IPS DF 6.9 (cell line): ENCODE measurements at places on chromosomes 16 and 17.
A peak's percentile ranks its signal among the peaks of the same experiment; 100 is the strongest.

DNA sequence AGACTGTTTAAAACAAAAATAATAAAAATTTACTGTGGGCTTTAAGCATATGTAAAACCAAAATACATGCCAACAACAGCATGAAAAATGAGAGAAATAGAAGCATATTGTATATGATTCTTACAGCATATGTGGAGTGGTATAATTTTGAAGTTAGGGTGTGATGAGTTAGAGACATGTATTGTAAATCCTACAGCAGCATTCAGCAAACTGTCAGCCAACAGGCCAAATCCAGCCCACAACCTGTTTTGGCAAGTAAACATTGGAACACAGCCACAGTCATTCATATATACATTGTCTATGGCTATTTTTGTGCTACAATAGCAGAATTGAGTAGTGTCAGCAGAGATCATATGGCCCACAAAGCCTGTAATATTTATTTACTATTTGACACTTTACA, 42.3 kb downstream of the ZNF18 start:
- no peak overlapping the region for H3K27ac ChIP-seq
- no peaks in the 10 kb centered on the region for H3K27me3 ChIP-seq
- no peak overlapping the region for H3K4me3 ChIP-seq
- DNase-seq: no peak

- no peak for DNase-seq
- H3K4me3 ChIP-seq: no peak overlapping the region
- H3K4me1 ChIP-seq: no peaks in the 10 kb centered on the region
- H3K27me3 ChIP-seq: no peaks in the 10 kb centered on the region; the same call in 1 of the 2 replicates
- no peak overlapping the region for H3K27ac ChIP-seq
- H3K36me3 ChIP-seq: no peaks in the 10 kb centered on the region
Observed at GRCh38 chr16:19419698-19420075, 2.0 kb downstream of the TMC5 start.

DNA sequence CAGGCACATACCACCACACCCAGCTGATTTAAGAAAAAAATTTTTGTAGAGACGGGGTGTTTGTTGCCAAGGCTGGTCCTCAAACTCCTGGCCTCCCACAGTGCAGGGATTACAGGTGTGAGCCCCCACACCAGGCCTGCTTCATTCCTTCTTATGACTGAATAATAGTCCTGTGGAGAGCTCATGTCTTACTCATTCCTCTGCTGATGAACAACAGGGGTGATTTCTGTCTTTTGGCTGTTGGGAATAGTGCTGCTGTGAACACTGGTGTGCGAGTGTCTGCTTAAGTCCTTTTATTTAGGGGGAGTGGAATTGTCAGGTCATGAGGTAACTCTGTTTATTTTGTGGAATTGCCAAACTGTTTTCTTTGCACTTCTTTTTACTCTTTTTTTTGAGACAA, 2.7 kb upstream of the CTRB1 start:
- no peaks in the 10 kb centered on the region for H3K4me1 ChIP-seq
- DNase-seq: no peak
- H3K36me3 ChIP-seq: no peaks in the 10 kb centered on the region
- no peak overlapping the region for H3K4me3 ChIP-seq

- peaks cover 3% of the 10 kb centered on the region; the same call in 1 of the 2 replicates for H3K4me1 ChIP-seq
- no peaks in the 10 kb centered on the region for H3K36me3 ChIP-seq
- H3K27ac ChIP-seq: no peak overlapping the region
- no peak overlapping the region for H3K4me3 ChIP-seq
- no peaks in the 10 kb centered on the region for H3K27me3 ChIP-seq
Observed at GRCh38 chr16:14527411-14528044, 102.5 kb downstream of the PARN start.

DNA sequence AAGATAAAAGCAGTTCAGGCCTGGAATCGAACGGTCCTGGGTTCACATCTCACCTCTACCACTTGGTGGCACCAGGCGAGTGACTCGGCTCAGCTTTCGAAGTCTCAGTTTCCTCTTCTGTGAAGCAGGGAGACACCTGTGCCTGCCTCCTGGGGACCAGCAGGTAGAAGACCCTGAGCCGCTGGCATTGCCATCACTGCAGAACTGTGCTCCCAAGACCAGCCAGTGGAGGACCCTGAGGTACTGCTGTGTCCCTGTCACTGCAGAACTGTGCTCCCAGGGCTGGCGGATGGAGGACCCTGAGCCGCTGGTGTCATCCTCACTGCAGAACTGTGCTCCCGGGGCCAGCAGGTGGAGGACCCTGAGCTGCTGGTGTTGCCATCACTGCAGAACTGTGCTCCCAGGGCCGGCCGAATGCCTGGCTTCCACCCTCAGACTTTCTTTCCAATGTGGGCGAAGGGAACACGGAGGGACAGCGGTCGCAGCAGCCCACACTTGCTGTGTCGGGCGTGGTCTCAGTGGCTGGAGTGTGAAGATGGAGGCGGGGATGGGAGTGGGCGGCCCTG, 8.7 kb upstream of the SLC7A5 start:
- no peaks in the 10 kb centered on the region; the same call in 1 of the 2 replicates for H3K4me1 ChIP-seq
- H3K27me3 ChIP-seq: no peaks in the 10 kb centered on the region
- DNase-seq: no peak
- H3K36me3 ChIP-seq: no peaks in the 10 kb centered on the region
- H3K4me3 ChIP-seq: no peak overlapping the region

GRCh38 chr17:74565126-74565525, 2.2 kb downstream of the CD300H start:
- no peaks in the 10 kb centered on the region for H3K36me3 ChIP-seq
- H3K27me3 ChIP-seq: no peaks in the 10 kb centered on the region
- no peaks in the 10 kb centered on the region for H3K4me1 ChIP-seq
- H3K4me3 ChIP-seq: no peak overlapping the region
- H3K27ac ChIP-seq: no peak overlapping the region

DNA sequence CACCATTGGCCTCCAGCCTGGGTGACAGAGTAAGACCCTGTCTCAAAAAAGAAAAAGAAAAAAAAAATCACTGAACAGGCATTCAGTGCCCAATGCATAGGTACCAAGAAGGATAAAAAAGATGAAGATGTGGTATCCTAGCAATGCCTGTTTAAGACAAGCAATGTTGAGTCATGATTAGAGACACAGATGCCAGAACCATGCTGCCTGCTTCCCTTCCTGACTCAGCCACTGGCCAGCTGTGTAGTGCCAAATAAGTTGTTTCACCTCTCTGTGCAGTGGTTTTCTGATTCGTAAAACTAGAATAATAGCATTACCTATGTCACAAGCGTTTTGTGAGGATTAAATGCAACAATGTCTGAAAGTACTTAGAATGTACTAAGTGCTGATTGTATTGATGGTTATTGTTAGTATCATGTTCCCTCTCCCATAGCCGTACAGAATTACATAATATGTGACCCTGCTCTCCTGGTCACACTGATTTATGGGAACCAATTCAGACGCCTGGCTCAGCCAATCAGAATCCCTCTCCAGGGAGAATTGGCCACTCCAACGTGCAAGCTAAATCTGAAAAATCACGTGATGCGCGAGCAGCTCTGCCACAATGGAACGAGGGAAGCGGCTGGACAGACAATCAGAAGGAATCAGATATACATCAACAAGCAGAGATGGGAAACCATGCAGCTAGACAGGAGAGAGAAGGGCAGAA, 241.9 kb downstream of the SLC39A11 start:
- no peak overlapping the region for H3K4me3 ChIP-seq
- no peaks in the 10 kb centered on the region for H3K4me1 ChIP-seq
- H3K27ac ChIP-seq: no peak overlapping the region
- H3K27me3 ChIP-seq: no peaks in the 10 kb centered on the region; the same call in 1 of the 2 replicates

GRCh38 chr17:82030470-82031302, 792 bp upstream of the RAC3 start:
- H3K4me3 ChIP-seq: peak overlapping the region; percentile 53; the same call in 1 of the 2 replicates
- H3K36me3 ChIP-seq: peaks cover 2% of the 10 kb centered on the region; the same call in 1 of the 2 replicates
- peaks cover 5% of the 10 kb centered on the region; the same call in 1 of the 2 replicates for H3K4me1 ChIP-seq
- DNase-seq: no peak
- no peaks in the 10 kb centered on the region for H3K27me3 ChIP-seq

GRCh38 chr16:4690946-4691665, 2.3 kb upstream of the NUDT16L1 start:
- peaks cover 18% of the 10 kb centered on the region for H3K36me3 ChIP-seq
- no peak overlapping the region for H3K4me3 ChIP-seq

GRCh38 chr16:11073407-11073999, 129.1 kb downstream of the CLEC16A start:
- no peak for DNase-seq
- H3K4me1 ChIP-seq: no peaks in the 10 kb centered on the region
- H3K27me3 ChIP-seq: no peaks in the 10 kb centered on the region
- H3K4me3 ChIP-seq: no peak overlapping the region
- no peaks in the 10 kb centered on the region for H3K36me3 ChIP-seq
- no peak overlapping the region for H3K27ac ChIP-seq
